ENCODE measurements at places on chromosomes 13 and 19. TPM values are rescaled to one million over a fixed set of nuclear protein-coding genes. Genes with fewer than 3 reads are reported as not detected.

Gene MED25
- total RNA-seq: 28.9 TPM

Gene CD22
- 0.55 TPM for total RNA-seq

Gene CYP4F2
- total RNA-seq: not detected

Gene ATF5
- total RNA-seq: 4.8 TPM

Gene FGF21
- not detected for total RNA-seq

Gene MRPS12
- 28.2 TPM for total RNA-seq

Gene TMEM38A
- 2.1 TPM for total RNA-seq

Gene ELSPBP1
- not detected for total RNA-seq

Gene METTL21C
- not detected for total RNA-seq

Gene TEX26
- total RNA-seq: not detected

Gene TEX101
- total RNA-seq: not detected

Gene ELAVL1
- total RNA-seq: 74.0 TPM

Gene IGFL2
- total RNA-seq: 0.05 TPM

Gene DZIP1
- total RNA-seq: 62.4 TPM

Gene SOX1
- total RNA-seq: not detected

Gene PRSS57
- not detected for total RNA-seq

Gene PNMA8C
- total RNA-seq: 0.30 TPM

Gene ZNF534
- not detected for total RNA-seq

Gene KLK3
- total RNA-seq: not detected

Gene PLA2G4C
- total RNA-seq: 17.5 TPM
